ENCODE measurements at places on chromosomes 3 and 15.

DNA sequence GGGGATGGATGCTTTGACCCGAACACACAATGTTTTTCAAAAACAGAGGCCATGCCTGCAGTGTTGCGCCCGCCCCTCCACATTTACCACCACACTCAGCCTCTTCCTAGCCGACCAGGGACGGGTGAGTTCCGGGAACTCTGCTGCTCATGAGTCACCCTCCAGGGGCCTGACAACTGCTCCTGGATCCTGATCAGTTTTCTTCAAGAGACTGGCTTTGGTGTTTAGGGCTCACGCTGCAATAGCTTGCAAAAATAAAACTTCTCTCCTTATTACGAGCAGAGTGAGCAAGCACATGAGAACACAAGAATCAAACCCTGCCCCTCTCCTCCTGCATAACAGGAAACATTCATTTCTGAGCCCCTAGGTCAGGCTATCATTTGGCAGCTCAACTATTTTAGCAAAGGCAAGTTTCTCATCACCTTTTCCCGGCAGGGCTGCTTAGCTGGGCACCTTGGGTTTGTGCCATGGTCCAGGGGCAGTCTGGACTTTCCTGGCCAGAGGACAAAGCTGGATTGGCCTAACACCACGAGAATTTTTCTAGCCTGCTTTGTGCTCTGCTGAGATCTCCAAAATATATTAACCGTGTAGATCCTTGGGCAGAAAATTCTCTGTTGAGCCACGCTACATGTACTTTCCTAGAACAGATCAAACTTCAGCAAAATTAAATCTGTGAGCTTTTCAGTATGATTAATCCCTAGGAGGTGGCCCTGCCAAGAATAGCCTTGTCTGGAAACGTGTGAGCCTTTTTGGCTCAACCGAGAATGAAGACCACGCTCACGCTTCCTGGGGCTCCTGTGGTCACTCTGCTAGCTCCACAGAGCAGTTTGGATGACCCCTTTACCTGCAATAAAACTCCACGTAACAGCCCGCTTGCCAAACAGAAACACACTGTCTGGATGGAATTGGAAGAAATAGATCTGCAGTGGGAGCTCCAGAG, 52.7 kb upstream of the SPATA12 start:
- no peak for DNase-seq

DNA sequence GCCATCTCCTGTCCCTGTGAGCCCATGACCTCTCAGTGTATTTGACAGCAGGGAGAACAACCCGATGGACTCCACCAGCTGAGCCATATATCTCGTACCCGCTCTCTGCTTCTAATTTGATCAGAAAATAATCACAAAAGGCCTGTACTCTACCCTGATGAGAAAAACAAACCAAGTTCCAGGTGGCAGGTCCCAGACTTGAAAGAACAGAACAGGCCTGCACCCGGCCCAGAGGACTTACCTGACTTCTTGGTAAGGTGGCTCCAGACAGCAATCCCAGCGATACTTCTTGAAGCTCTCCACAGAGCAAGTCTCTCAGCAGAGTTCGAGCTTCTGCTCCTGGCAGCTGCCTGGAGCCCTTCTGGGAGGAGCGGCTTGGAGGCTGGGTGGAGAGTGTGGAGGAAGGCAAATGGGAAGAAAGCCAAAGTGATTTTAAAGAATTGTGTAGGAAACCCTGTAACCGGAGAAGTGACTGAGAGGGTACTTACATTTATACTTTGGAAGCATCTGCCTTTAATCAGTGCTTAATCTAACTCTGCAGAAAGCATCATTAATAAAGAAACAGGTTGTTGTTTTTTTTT, 91.6 kb downstream of the SCN11A start:
- DNase-seq, result no peak

GRCh38 chr3:157508461-157508860, 5.2 kb upstream of the VEPH1 start:
- no peak for DNase-seq

DNA sequence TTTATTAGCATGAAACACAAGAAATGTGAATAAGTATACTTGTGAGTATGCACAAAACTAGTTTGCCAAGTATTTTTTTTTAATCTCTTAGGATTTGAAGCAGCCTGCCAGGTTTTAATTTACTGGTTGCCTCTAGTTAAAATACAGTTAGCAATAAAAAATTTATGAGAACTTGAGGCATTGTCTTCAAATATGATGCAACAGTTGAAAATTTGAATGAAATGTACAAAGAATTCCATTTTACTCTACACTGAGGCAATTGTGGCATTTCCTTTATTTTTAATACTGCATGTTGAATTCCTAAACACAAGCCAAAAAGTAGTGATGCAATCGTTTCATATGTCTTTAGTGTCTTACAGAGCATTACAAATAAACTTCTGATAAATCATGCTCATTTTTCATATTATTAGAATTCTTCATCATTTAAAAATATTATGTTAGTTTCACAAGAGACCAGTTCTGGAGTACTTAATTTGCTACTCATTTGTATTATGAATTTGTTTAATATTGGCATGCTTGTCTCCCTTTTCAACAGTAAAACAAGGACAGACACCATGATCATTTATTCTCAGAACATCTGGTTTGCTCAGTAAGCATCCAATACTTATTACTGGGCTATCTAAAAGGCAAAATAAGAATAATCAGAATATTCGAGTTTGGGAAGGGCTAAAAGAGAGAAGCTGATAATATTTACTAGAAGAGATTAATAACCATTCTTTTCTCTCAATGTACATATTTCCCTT, 124.8 kb upstream of the PTX3 start:
- no peak for DNase-seq

GRCh38 chr15:31235311-31236183, 91.1 kb upstream of the KLF13 start:
- no peak for DNase-seq

DNA sequence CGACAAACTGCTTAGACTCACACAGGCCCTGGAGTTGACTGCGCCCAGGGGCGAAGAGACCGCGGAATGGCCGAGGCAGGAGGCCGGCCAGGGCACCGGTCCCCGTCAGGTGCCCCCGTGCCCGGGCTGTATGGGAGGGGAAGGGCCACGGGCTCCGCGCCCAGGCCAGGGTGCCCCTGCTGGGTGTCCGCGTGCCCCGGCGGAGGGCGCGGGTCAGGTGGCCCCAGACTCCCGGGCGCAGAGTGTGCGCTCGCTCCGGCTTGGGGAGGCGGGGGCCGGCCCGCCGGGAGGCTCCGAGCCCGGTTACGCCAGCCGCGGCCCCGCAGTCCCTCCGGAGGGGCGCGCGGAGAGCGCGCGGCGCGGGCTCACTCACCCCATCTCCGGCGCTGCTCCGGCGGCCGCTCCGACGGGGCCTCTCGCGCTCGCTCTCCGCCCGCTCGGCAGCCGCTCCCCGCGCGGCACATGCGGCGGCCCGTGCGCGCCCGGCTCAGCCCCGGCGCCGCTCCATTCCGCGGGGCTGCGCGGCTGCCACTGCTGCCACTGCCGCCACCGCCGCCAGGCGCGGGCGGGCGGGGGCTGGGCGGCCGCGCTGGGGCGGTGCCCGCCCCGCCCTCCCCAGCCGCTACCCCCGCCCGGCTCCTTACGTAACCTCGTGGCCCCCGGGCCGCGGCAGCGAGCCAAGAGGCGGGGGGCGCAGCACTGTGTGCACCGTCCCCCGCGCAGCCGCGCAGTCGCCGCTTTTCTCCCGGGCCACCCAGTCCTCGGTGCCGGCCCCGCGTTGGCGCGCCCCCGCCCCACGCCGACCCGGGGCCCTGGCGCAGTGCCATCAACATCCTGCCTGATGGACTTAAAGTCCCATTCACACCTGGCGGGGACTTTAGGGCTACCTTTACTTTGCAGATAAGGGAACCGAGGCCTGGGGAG, at the start of gene HOMER2:
Gene HOMER2 (minus strand): TSS at position 563 of the 924 bp plus-strand sequence. CDS start 185 bp downstream, at position 378.
- DNase-seq, result no peak

- DNase-seq, result no peak
Observed at GRCh38 chr3:150421799-150422548, 13.9 kb downstream of the TSC22D2 start.

- no peak for DNase-seq
Observed at GRCh38 chr3:126971891-126972351, 11.0 kb upstream of the PLXNA1 start.

DNA sequence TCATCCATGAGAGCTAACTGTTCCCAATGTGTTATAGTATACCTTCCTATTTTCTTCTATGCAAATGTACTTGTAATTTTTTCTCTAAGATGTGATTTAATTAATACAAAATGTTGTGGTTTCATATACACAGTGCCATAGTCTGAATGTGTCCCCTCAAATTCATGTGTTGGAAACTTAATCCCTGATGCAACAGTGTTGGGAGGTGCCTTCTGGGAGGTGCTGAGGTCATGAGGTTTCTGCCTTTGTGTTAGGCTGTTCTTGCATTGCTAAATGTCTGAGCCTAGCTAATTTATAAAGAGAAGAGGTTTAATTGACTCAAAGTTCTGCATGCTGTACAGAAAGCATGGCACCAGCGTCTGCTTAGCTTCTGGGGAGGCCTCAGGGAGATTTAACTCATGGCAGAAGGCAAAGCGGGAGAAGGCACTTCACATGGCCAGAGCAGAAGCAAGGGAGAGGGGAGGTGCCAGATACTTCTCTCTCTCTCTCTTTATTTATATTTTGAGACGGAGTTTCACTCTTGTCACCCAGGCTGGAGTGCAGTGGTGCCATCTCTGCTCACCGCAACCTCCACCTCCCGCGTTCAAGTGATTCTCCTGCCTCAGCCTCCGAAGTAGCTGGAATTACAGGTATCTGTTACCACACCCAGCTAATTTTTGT, 34.7 kb upstream of the BNIP2 start:
- no peak for DNase-seq

DNA sequence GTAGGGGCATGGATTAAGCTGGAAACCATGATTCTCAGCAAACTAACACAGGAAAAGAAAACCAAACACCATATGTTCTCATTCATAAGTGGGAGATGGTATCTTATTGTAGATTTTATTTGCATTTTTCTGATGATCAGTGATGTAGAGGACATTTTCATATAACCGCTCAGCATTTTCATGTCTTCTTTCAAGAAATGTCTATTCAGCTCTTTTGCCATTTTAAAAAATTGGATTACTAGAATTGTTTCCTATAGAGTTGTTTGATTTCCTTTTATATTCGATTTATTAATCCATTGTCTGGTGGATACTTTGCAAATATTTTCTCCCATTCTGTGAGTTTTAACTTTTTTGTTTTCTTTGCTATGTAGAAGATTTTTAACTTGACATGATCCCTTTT, 682.2 kb upstream of the BCHE start:
- no peak for DNase-seq

DNA sequence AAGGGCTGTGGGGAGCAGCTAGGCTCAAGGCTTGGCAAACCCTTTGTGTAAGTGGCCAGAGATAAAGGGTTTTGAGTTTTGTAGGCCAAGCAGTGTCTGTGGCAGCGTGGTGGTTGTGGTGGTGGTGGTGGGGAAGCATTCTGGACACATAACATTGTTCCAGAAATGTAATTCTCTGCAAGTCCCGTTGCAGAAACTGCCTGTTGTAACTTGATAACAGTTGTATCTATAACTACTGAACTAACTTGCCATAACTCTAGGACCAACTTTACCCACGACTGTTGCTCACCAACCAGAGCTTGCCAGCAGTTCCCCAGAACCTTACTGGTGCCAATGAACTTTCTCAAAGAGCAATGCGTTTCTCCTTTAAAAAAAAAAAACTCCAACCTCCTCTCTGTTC, 18.1 kb upstream of the TMEM40 start:
- no peak for DNase-seq

DNA sequence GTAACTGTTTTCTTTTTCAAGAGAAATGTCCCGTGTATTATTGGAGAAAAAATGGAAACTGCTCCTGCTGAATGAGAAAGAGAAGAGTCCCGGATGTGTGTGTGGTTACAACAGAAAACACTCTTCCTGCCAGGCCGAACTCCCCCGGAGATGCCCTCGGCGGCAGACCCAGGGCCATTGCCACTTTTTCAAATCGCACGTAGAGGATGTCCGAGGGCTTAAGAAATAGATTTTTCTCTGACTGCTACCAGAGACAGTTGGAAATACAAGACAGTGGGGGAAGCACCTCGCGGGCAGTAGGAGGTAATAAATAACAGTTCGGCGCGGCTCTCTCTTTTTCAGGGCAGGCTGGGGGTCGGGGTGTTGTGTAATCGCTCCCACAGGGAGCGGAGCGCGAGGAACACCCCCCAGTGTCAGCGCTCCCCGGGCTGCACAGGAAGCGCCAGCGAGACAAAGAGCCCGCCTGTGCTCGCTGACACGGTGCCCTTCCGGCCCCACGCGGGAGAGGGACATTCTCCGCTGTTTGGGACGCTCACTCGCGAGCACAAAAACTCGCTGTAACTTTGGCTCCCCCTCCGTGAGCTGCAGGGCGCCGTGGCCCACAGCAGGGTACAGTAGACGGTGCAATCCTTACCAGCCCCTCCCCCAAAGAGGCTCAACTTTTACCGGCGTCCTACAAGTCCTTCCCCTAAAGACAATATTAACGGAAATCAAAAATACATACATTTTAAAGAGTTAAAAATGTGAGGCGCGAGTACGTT, 1.1 kb downstream of the VGLL4 start:
- DNase-seq, result no peak

GRCh38 chr3:42442640-42443039, 32.2 kb upstream of the LYZL4 start:
- DNase-seq, result no peak

GRCh38 chr3:15520185-15520584, 1.3 kb downstream of the COLQ start:
- no peak for DNase-seq

- DNase-seq, result no peak
Observed at GRCh38 chr3:11328196-11328945, 56.2 kb downstream of the ATG7 start.

All from H1 (cell line).